GF-D8 (cell line): ENCODE measurements at places on chromosomes 6 and 20.

GRCh38 chr6:151689499-151690201 lies 117.8 kb upstream of the ESR1 start:
- no peak for DNase-seq

DNA sequence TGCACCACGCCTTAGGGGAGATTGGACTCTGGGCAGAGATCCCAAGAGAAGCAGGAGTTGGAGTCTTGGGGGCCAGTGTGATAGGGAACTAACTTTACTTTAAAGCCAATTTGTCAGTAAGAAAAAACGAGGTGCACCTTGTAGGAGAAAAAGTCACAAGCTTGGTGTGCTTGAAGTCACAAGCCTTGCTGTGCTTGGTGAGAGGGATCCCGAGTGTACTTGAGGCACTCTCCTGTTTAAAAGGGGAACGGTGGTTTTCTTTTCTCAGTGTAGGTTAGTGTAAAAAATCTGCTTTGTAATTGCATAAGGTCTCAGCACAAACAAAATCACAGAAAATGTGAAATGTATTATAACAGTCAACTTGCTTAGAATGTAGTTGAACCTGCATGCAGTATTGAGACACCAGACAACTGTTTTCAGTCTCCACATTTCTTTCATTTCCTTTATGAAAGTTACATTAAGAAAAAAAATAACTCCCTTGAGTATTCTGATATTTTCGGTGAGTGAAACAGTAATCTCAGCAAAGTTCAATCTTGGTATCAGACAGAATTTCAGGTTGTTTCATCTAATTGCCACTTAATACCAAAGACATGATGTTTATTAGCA lies 111.1 kb upstream of the DUSP22 start:
- no peak for DNase-seq

- DNase-seq, result no peak
These were observed 60.5 kb downstream of the DST start for GRCh38 chr6:56582236-56582635.

DNA sequence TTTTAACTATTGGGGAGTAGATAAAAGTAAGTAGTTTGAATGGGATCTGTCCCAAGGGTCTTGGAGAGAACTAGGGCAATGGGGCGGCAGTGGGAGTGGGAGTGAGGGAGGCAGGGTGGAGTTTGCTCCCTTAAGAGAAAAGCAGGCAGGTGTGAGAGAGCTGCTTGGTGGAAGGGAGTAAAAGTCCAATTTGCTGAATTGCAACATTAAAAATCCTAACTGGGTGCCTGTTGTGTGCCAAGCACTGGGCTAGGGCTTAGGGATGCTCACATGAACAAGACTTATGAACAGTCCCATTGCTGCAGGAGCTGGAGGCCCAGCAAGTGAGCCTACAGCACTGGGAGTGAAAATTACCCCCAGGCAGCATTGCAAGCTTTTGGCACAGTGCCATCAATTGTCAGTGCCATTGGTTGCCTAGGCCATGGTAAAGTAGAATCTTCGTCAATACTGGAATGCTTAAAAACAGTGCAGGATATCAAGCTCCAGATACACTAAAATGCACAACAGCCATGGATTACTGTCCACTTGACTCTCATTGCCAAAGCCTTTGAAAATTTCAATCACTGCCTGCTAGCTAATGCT lies 277.7 kb upstream of the JARID2 start:
- DNase-seq, result no peak

DNA sequence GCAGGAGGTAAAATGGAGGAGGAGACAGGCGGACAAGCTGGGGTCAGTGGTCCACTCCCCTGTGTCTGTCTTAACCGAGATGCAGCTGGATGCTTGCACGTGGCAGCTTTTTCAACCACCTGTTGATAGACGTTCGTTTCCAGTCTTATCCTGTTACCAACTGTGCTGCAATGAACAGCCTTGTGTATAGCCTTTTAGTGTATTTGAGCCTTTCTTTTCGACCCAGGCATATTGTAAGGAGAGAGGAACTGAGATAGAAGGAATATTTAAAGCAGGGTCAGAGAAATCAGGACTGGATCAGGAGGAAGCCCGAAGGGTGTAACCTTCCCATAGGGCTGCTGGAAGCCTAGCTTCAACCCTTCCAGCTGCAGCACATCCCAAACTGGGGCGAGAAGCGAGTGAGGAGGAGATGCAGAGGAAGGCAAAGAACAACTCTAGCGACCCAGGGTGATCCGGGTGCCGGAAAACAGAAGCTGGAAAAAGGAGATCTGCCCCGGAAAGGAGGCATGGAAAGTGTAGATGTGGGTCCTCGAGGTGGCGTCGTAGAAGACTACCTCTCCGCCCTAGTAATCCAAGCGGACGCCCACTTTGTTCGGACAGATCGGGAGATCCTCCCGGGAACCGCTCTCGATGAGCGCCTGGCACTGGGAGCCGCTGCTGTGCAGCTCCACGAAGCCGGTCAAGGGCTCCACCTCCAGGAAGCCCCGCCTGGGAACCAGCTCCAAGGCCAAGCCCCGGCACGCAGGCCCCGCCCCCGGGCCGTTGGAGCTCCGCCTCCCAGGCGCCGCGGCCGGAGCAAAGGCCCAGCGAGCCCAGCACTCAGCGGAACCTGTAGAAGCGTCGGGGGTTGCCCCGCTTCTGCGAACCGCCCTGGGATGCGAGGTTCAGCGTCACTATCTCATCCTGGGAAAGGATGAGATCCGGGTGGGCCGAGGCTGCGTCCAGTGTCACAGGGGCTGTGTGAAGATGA lies 11.2 kb downstream of the TRIM31 start:
- DNase-seq, result no peak

GRCh38 chr6:105550955-105551620 lies 148.2 kb upstream of the PREP start:
- DNase-seq, result no peak

DNA sequence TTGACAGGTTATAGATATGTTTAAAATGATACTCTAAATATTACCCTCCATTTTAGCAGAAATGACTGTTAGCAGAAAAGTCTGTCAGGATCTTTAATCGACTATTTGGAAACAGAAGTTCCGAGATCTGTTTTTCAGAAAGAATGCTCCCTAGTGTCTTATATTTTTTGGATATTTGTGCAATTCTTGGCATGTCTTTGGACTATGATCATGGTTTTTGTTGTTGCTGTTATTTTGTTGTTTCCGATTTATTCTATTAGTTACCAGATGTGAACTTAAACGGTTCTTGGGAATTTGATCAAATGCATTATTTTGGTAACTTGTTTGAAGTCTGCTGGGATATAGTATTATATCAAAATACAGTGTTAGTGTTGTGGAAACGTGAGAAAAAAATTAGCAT lies 106.4 kb upstream of the CEP162 start:
- DNase-seq, result no peak

- no peak for DNase-seq
These were observed 65.4 kb downstream of the BMP7 start for GRCh38 chr20:57200882-57201695.

- DNase-seq, result no peak
These were observed 36.9 kb upstream of the TBX18 start for GRCh38 chr6:84801250-84801649.

DNA sequence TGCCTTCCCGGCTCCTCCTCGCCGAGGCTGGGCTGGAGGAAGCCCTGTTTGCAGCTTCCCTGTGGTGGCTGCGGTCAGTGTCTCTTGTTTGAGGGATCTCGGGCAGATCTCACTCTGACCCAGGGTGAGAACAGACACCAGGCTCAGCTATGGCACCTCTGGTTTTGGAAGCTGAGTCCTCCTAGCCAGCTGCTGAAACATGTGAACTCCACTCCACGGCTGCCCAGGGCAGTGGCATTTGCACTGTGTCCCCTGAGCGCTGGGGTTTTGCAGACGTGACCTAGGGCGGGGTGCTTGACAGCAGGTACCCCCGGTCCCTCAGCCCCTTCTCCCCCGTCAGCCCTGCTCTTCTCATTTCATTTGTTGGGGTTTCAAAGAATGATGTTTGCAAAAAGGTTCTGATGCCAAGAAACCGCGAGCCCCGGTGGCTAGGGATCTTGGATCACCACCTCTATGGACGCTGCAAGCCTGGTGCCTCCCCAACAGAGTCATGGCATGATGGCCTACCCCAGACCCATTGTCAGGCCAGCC lies 55.0 kb upstream of the DACT2 start:
- no peak for DNase-seq

DNA sequence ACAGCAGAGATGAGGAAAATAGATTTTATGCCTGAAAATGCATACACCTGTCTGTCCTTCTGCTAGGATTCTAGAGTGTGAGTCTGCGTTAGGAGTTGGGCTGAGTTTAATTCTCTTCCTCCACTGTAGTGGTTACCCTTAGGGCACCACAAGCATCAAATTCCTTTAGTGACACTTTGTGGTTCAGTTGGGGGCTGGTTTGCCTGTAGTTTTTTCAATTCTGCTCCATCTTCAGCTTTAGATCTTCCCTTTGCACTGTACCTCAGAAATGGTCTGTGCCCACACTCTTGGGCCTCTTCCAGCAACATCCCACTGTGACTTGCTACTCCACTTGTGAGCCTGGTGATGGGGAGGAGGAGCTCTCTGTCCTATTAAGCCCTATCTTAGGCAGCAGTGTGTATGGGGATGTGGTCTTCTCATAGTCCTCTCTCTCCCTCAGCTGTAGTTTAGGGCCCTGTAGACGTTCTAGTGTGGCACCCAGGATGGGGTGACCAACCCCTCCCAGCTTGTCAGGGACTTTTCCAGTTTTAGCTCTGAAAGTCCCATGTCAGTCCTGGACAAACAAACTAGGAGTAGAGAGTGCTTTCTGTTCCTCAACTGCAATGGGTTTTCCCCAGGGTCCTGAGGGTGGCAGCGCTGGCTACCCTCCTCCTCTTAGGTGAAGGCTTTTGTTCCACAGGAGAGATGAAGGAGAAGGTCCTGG lies 19.7 kb upstream of the OGFRL1 start:
- DNase-seq, result no peak

DNA sequence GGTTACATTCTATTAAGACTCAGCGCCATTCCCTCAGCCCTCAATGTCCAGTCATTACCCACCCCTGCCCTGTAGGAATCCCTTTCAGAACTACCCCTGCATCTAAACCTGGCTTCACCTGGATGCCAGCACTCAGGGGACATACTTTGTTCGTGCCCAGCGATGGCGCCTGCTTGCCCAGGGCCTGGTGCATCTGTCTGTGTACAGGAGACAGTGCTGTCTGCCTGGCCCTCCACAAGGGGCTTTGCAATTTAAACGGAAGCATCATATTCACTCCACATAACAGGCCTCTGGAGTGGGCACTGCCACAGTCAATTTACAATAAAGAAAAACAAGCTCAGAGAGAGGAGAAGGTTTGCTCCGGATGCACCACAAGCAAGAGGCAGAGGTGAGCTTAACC lies 4.6 kb downstream of the RSPO4 start:
- DNase-seq, result no peak

DNA sequence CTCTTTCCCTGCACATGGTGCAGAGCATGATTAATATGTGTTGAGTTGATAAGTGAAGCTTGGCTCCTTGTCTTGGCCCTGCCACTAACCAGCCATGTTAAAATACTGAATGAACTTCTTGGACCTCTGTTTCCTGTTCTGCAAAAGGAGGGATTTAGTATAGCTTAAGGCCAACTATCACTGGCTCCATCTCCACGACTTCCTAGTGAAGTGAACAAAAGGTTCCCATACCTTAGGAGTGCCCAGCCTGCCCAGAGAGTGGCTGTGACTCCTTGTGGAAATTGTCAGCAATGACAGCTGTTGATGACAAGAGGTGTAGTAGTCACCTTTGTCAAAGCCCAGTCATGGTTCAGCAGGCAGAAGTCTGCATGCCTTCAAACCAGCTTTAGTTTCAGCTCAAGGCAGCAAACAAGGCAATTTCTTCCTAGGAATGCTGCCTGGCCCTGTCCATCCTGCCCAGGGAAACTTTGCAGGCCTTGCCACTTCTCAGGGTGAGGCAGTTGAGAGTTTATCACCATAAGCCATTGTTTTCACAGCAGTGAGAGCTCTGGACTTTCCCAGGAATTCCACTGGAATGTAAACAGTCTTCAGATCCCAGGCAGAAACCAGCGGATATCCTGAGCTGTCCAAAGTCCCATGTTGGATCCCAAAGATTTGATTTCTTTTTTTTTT lies 169.7 kb upstream of the TNFAIP3 start:
- DNase-seq, result no peak

DNA sequence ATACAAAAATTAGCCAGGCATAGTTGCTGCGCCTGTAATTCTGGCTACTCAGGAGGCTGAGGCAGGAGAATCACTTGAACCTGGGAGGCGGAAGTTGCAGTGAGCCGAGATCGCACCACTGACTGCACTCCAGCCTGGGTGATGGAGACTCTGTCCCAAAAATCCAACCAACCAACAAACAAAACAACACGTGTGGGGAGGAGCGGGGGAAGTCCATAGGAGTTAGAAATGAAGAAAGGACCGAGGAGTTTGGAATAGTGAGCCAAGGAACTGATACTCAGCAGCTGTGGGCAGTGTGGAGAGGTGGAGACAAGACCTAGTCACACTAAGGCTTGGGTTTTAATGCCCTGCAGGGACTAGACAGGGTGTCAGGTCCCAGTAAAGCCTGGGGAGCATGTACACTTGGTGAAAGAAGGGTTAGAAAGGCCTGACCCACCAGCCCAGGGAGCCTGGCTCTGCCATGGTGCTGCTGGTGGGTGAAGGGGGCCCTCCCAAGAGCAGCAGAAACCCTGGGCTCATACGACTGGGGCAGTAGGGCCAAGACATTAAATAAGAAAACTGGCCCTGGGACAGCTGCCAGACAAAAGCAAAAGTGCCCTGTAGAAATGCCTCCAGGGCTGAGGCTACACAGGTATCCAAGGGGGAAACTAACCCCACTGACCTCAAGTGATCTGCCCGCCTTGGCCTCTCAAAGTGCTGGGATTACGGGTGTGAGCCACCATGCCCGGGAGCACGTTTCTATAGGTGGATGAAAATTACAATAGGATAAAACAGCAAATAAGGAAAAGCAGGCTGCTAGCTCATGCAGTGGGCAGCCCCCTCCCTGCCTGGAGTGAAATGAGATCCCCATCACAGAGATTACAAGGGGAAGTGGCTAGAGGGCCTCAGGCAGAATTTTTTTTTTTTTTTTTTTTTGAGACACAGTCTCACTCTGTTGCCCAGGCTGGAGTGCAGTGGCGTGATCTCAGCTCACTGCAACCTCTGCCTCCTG lies 58.0 kb downstream of the MYH7B start:
- DNase-seq, result peak; percentile 45

GRCh38 chr6:113944701-113945100 lies 26.2 kb downstream of the HDAC2 start:
- no peak for DNase-seq

DNA sequence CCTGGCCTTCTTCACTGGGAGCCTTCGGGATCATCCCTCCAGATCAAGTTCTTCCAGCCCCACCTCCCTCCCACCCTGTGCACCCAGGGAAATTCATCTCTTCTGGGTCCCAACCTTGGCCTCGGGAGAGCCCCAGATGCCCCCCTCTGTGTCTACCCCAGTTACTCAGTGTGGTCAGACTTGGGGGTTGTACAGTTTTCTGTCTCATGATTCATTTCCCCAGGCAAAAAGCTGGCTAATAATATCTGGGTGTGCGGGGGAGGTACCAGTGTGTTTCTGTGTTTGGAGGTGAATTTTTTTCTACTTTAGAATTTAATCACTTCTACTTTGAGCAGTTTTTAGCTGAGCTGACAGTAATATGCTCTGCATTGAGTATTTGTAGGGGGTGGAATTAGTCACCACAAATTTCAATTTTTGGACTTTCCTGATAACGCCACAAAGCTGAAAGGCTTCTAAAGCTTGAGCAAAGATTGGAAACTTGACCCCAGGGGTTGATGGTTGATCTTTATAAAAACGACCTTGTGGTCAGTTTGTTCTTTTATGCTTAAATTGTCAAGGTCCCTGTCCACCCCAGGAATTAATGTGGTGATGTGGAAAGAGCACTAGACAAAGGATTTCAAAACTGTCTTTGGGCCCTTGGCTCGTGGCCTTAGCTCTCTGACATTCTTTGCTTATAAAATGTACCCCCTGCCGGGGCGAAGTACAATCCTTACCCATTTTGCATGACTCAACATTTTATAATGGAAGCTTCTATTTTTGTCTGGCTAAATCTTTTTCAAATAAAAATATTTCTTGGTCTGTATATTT lies 284.7 kb upstream of the TAB2 start:
- DNase-seq, result no peak
